ENCODE measurements at places on chromosomes 5 and 9.

GRCh38 chr9:16319646-16320045 is 550.8 kb downstream of the BNC2 start:
- no peak for DNase-seq

- no peak for DNase-seq
These were observed 70.6 kb downstream of the IQGAP2 start for GRCh38 chr5:76473661-76474060.

DNA sequence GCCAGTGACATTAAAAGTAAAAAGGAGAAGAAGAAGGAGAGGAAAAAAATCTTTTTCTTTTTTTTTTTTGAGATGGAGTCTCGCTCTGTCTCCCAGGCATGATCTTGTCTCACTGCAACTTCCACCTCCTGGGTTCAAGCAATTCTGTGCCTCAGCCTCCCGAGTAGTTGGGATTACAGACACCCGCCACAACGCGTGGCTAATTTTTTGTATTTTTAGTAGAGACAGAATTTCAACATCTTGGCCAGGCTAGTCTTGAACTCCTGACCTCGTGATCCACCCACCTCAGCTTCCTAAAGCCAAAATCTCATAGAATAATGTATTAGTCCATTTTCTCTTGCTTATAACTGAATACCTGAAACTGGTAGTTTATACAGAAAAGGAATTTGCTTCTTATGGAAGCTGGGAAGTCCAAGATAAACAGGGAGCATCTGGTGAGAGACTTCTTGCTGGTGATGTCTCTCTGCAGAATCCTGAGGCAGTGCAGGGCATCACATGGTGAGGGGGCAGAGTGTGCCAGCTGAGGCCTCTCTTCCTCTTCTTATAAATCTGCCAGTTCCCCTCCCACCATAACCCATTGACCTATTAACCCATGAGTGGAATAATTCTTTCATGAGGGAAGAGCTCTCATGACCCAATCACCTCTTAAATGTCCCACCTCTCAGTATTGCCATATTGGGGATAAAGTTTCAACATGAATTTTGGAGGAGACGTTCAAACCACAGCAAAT is 466.3 kb downstream of the GADD45G start:
- no peak for DNase-seq

DNA sequence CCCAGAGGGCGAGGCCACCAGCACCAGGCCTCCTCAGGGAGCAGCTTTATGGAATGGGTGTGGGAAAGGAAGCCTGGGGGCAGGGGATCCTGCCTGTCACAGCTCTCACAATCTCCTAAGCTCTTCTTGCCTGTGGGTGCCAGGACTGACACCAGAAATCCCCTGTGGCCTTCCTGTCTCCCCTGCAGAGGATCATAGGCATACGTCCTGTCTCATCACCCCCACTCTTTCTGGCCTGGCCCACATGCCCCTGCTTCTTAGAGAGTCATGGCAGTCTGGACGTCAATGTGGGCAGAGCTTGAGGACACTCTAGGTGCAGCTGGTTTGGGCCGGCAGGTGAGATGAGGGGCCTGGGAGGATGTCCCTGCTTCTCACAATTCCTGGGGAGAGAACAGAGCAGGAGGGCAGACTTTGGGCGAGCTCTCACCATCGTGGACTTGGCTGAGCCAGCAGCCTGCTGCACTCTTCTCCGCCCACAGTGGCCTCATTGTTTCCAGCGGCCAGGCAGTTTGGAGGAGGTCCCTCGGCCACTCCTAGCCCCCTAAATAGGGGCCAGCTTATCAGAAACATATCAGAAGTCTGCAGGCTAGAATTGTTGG is 67.3 kb upstream of the ZFR start:
- no peak for DNase-seq

DNA sequence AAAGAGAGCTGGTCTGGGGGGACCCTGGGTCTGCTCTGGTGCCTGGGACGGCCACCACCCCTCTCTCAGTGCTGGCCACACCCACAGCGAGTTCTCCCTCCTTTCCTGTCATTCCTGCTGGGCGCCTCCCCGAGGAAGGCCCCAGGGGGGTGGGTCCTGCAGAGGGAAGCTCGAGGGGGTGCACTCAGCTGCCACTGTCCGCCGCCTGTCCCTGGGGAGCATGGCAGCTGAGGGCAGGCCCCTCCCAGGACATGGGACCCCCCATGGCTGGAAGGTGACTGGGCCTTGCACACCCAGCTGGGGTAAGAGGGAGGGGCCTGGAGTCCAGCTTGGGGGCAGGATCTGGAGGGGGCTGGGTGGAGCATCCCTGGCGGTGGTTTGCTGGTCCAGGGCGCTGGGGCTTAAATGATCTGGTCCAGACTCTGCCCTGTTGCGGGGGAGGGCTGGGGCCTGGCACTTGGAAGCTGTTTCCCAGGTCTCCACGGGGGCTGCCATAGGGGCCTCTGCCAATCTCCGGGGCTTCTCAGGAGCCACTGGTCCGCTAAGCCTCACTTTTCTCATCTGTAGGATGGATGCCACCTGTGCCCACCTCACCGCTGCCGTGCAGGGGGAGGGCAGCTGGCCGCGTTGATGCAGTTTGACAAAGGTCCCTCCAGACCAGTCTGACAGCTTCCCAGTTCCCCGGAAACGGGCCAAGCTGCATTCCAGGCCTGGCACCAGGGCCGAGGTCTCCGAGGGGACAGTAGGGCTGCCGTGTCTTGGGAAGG is 6.0 kb upstream of the SLC2A6 start:
- no peak for DNase-seq

DNA sequence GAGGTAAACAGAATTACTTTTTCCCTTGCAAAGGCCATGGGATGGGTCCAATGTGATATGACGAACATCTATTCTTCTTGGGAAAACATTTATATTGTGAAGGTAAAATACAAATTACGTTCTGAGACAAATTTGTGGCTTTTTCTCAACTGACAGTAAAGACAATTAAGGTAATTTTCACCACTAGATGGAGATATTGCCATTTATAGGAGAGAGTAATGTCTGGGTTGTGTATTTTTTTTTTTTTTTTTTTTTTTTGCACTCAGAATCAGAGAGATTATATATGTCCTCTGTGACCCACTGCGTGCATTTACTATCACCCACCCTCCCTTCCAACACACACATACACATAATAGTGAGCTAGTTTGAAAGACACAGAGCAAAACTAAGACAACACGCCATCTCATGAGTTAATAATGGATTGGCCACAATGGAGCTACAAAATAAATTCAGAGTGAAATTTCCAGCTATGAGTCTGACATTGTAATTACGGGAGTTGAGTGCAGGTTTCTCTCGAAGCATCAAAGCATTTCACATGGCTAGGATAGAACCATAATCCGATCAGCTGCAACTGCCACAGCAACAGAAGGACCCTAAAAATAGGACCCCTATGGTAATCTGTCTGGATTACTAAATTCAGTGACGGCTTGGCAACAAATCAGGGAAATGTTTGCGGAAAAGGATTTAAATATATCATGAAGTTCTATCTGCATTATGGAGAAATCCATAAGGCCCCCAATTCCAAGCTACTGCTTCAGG is 49.2 kb downstream of the ANXA1 start:
- no peak for DNase-seq

DNA sequence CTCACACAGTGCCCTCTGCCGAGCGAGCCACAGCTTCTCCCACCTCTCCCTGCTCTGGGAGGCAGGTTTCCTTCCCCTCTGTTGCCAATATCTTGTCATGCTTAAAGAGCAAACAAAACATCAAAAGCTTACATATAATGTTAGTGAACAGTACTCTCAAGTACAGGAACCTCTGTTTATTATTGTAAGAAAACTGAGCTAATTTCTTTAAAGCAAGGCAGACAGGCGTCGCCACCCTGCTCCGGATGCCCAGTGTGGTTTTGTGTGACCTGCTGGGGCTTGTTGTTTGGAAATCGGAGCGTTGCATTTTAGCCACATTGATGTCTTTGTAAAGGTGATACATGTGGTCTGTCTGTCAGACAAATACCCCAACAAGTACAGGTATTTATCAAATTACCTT is 401.4 kb upstream of the IRX1 start:
- no peak for DNase-seq

- DNase-seq: peak; percentile 61
These were observed 14.1 kb downstream of the TRIM7 start for GRCh38 chr5:181190711-181191525.

GRCh38 chr9:81822301-81822865 is 105.8 kb upstream of the SPATA31D4 start:
- DNase-seq: no peak

GRCh38 chr9:110059461-110059860 is 148.5 kb downstream of the C9orf152 start:
- DNase-seq: no peak

GRCh38 chr5:103444333-103445038 is 118.1 kb downstream of the NUDT12 start:
- DNase-seq: no peak

DNA sequence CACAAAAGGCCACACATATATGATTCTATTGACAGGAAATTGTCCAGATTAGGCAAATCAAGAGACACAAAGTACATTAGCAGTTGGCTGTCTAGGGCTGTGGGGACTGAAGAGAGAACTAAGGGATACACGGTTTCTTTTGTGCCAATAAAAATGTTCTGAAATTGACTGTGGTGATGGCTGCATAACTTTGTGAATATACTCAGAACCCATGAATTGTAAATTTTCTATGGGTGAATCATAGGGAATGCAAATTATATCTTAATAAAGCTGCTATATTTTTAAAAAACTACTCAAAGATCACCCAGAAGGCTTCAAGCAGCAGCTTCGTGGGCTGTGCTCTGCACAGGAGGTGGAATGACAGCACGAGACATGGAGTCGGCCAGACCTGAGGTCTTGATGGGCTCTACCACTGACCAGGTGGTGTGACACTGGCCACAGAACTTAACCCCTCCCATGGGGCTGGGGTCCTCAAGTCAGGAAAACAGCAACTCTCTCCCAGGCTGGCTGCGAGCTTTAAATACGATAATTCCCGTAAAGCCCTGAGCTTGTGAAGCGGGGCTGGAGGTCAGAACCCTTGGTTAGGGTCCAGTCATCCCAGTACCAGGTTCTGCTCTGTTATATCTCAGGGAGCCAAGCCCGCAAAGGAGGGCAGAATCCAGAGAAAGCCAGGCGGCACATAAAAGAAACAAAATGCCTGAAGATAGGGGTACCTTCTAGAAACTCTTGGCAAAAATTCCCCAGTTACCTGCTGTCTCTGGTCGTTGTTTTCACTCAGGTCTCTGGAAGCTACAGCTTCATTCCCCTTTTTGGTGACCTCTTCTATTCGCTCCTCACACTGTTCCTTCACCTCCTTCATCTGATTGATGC is 59.1 kb downstream of the GOLM1 start:
- no peak for DNase-seq

DNA sequence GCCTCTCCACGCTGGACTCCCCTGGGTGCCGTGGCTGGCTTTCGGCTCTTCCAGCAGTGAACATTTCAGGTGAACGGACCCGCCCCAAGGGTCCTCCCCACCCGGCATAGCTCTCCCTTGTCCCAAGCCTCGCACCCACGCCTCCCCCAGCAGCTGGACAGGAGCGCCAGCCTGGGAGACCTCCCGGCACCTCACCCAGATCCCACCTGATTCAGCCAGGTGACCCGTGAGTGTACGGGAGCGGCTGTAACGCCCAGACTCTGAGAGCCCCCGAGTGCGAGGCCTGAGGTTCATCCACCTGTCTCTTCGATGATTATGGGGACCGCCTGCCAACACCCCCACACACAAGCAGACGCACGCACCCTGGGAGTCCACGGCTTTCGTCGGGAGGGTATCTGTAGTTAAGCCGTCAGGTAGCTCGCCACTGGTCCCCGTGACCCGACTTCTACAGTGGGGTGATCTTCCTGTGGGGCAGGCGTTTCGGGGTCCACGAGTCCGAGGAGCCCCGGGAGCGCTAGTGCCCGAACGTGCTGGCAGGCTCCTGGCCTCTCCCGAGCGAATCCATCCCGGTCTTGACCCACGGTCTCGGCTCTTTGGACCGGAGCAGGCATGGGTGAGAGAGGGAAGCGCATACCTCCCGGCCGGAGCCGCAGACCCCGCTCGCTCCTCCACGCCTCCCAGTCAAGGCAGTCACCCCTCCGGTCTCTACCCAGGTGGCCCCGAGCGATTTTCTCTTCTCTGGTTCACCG is 14.9 kb downstream of the TRIM7 start:
- DNase-seq: peak; percentile 28

GRCh38 chr9:68458918-68459317 is 81.8 kb downstream of the TMEM252 start:
- no peak for DNase-seq

DNA sequence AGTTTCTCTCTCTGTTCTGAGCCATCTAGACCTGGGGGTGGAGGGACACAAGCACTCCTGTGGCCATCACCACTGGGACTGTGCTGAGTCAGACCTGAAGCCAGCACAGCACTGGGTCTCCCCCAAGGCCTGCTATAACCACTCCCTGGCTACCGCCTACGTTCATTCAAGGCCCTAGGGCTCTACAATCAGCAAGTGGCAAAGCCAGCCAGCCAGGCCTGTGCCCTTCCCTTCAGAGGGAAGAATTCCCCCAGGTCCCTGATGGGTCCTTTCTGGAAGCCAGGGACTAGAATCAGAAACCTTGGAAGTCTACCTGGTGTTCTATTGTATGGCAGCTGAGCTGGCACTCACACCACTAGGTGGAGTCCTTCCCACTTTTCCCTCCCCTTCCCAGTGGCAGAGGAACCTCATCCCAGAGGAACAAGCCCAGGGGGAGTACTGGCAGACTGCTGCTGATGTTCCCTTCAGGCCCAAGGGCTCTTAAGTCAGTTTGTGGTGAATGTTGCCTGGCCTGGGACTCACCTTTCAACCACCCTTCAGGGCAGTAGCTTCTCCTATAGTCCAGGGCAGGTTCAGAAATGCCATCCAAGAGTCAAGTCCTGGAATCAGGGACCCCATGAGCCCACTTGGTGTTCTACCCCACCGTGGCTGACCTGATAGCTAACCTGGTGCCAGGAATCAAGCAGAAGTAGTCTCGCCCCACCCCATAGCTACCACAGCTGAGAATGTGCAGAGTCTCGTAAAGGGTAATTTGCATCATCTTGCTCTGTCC is 20.0 kb downstream of the JMY start:
- peak; percentile 34 for DNase-seq

- DNase-seq: no peak
These were observed 19.3 kb upstream of the RXRA start for GRCh38 chr9:134306636-134307600.

- DNase-seq: no peak
These were observed 49.6 kb downstream of the ARHGAP26 start for GRCh38 chr5:142819825-142820224.

GRCh38 chr9:132207839-132208615 is 46.2 kb downstream of the NTNG2 start:
- no peak for DNase-seq

GRCh38 chr5:66039296-66039695 is 104.8 kb upstream of the SREK1 start:
- DNase-seq: no peak

GRCh38 chr9:13513716-13514444 is 234.4 kb upstream of the MPDZ start:
- no peak for DNase-seq

DNA sequence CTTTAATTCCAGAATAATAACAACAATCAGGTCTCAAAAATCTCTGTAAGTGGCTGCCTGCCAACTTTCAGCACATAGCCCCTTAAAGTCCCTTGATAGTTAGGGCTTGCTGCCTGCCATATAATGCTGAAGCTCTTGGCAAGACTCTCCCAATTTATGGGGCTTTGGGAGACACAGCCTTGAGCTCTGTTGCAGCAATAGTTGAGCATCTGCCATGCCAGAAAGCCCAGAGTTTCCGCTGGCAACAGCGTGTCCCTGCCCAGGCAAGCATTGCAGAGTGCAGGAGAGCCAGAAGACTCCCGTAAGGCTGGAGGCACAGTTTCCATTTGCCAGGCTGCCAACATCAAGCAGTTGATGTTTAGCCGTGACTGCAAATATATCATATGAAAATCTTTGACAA is 678.5 kb upstream of the NUDT12 start:
- DNase-seq: peak; percentile 35

GRCh38 chr9:112629671-112630485 is 88.0 kb downstream of the INIP start:
- DNase-seq: no peak

Measured in MG63 (cell line).